ENCODE measurements at places on chromosomes 7 and 10. TPM values are rescaled to one million over a fixed set of nuclear protein-coding genes. Genes with fewer than 3 reads are reported as not detected.
A peak's percentile ranks its signal among the peaks of the same experiment; 100 is the strongest.

Gene ANKRD2
- total RNA-seq, result not detected

Gene AKR1C4
- total RNA-seq, result not detected

GRCh38 chr10:69640196-69640980, 10.3 kb downstream of the FAM241B start:
- peaks cover 2% of the 10 kb centered on the region for H3K4me1 ChIP-seq
- H3K27ac ChIP-seq, result no peak overlapping the region
- peak; percentile 20 for DNase-seq
- H3K27me3 ChIP-seq, result no peaks in the 10 kb centered on the region
- H3K36me3 ChIP-seq, result no peaks in the 10 kb centered on the region
- no peak overlapping the region for H3K4me3 ChIP-seq

DNA sequence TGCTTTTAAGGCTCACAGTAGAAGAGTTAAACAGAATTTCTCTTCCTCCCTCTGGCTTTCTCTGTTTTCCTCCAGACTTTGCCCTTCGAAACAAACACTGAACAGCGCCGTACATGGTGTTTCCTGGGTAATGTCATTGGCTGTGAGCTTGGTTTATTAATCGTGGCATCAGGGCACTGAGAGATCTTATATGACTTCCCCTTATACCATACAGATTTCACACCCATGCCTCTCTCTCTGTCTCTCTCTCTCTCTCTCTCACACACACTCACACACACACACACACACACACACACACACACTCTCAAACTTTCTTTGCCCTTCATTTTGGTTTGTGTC, 195.5 kb downstream of the CREB5 start:
- no peak overlapping the region for H3K27ac ChIP-seq
- no peaks in the 10 kb centered on the region for H3K36me3 ChIP-seq
- peaks cover 6% of the 10 kb centered on the region for H3K4me1 ChIP-seq
- no peak for DNase-seq
- no peak overlapping the region for H3K4me3 ChIP-seq
- H3K27me3 ChIP-seq, result peaks cover 9% of the 10 kb centered on the region

GRCh38 chr10:72386916-72387586, 32.3 kb upstream of the DNAJB12 start:
- no peak overlapping the region for H3K27ac ChIP-seq
- H3K4me3 ChIP-seq, result no peak overlapping the region
- no peaks in the 10 kb centered on the region for H3K27me3 ChIP-seq
- no peaks in the 10 kb centered on the region for H3K36me3 ChIP-seq
- no peaks in the 10 kb centered on the region for H3K4me1 ChIP-seq
- no peak for DNase-seq

All from activated naive CD8-positive, alpha-beta T cell treated with anti-CD3 and anti-CD28 coated beads, Interleukin-2, amount 10 ng/mL, durations not matched to agents 7 days and 5 days (primary cell).